SK-N-SH (cell line): ENCODE measurements at places on chromosomes 1 and 21. TPM values are rescaled to one million over a fixed set of nuclear protein-coding genes. Genes with fewer than 3 reads are reported as not detected.

Gene DCST2
- polyA plus RNA-seq: 0.76 and 1.1 TPM in 2 replicates

Gene GRIK3
- not detected in 2 replicates for polyA plus RNA-seq

Gene PGLYRP4
- not detected in 2 replicates for polyA plus RNA-seq

Gene SLC45A3
- 4.6 and 4.7 TPM in 2 replicates for polyA plus RNA-seq

DNA sequence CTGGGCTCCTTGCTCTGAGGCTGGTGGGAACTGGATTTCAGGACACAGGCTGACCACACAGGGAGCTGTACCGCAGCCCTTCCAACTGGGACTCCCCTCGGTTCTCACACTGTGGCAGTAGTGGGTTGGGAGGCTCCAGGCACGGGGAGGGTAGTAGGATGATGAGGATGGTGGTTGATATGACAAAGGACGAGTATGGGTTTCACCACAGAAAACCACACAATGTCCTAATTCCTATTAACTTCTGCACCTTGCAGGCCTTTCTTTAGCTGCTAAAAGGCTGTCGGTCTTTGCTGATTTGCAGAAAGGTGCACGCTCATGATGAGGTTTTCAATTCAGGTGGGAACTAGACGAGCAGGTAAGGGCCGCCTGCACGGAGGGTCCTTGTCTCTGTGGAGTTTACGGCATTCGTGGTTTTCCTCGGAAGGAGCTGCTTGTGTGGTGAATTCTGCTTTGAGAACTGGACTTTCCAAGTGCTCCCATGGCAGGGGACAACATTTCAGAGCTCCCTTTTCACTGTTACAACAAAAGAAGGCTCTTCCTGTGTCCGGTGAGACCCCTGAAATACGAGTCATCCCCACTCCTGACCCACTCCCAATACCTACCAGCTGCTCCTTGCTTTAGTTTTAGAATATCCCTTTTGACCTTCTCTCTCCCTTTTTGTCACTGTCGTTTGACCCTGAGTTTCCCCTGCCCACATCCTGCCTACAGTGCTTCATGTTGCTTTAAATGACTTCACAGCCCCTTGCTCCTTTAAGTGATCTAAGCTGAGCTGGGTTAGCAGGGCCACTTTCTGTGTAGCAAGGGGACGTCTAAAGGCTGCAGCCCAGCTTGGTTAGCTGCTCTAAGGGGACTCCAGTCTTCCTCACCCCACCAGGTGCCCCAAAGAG lies 125.1 kb downstream of the MRPS6 start:
- DNase-seq: no peak

- DNase-seq: no peak
Observed at GRCh38 chr1:79042117-79042516, 35.6 kb upstream of the ADGRL4 start.

GRCh38 chr1:245431706-245432105 lies 276.9 kb downstream of the KIF26B start:
- no peak for DNase-seq

GRCh38 chr1:118021668-118022067 lies 92.1 kb downstream of the WDR3 start:
- no peak for DNase-seq

- DNase-seq: no peak
Observed at GRCh38 chr1:3691421-3692204, 39.3 kb downstream of the TP73 start.

GRCh38 chr1:171817511-171818265 lies 23.6 kb upstream of the DNM3 start:
- peak; percentile 13 for DNase-seq
